Bronchial epithelial cell (primary cell): ENCODE measurements at places on chromosomes 12 and 14. TPM values are rescaled to one million over a fixed set of nuclear protein-coding genes. Genes with fewer than 3 reads are reported as not detected.

Gene CTSG
- not detected in 2 replicates for total RNA-seq

Gene MTERF2
- total RNA-seq: 3.6 and 3.9 TPM in 2 replicates

Gene ASCL1
- total RNA-seq: not detected in 2 replicates

Gene KRT8
- 146 and 309 TPM in 2 replicates for total RNA-seq

Gene EDDM3A
- total RNA-seq: not detected in 2 replicates

Gene TPPP2
- total RNA-seq: not detected in 2 replicates

Gene CISTR
- total RNA-seq: not detected in 2 replicates

Gene RNF34
- 49.5 and 144 TPM in 2 replicates for total RNA-seq

Gene CLEC4A
- total RNA-seq: 0.53 TPM in 1 of 2 replicates, not detected in the other

Gene ZDHHC22
- not detected in 2 replicates for total RNA-seq

Gene TMEM63C
- total RNA-seq: 0.79 and 4.5 TPM in 2 replicates

Gene GARIN6
- not detected in 2 replicates for total RNA-seq

Gene EMC9
- 12.6 and 17.8 TPM in 2 replicates for total RNA-seq

Gene SMCO2
- 1.7 and 1.8 TPM in 2 replicates for total RNA-seq

Gene PLA2G1B
- not detected in 2 replicates for total RNA-seq

Gene NDRG2
- total RNA-seq: 9.2 and 23.3 TPM in 2 replicates

Gene ADSS1
- 18.2 and 34.3 TPM in 2 replicates for total RNA-seq

Gene IL25
- total RNA-seq: not detected in 2 replicates

Gene DIO3
- not detected in 2 replicates for total RNA-seq

Gene KLRD1
- 0.26 and 0.53 TPM in 2 replicates for total RNA-seq

Gene KCNH3
- total RNA-seq: under 0.01 TPM in 2 replicates

Gene ANO4
- total RNA-seq: 2.4 TPM in 2 replicates

Gene RILPL2
- total RNA-seq: 2.6 and 3.9 TPM in 2 replicates

Gene VRTN
- not detected in 2 replicates for total RNA-seq

Gene AKAP3
- total RNA-seq: 0.53 and 2.0 TPM in 2 replicates

Gene GOLGA3
- total RNA-seq: 102 and 134 TPM in 2 replicates

Gene IGF1
- total RNA-seq: 0.26 TPM in 1 of 2 replicates, not detected in the other
